Activated CD4-positive, alpha-beta T cell treated with anti-CD3 and anti-CD28 coated beads, Interleukin-2, amount 50 U/mL, for 24 hours (primary cell): ENCODE measurements at places on chromosomes 3 and 15.

- no peak for DNase-seq
Observed at GRCh38 chr15:80852676-80853075, 73.5 kb downstream of the CEMIP start.

DNA sequence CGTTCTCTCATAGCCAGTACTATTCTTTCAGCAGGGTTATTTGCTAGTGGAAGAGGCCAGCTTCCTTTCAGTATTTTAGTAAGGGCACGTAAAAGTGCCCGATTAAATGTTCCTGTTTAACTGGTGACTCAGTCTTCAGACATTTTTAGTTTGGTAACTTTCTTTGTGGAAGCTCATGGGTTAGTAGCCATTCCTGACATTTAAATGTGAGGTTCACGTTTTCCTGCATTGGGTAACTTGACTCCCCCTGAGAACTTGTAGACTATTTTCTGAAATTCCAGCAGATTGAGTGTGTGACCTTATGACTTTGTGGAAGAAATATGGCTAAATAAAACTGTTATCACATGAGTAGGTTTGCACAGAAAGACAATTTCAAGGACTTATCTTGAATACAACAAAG lies 16.9 kb downstream of the ABHD2 start:
- no peak for DNase-seq

DNA sequence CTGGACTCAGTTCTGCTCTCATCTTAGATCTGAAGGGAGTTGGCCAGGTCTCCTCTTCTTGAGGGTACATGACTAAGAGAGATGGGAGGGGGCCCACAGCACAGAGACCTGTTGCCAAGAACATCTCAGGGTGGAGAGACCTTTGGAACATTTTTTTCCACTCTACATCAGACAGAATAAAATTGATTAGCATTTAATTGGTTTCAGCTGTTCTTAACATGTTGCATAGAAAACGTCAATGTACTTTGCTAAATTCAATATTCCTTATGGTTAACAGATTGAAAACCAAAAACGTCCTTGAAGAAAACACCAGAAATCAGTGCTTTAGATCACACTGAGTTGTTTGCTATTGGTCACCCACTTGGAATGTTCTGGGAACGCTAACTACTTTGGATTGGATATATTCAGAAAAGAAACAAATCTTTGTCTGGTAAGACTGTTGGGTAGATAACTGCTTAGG lies 36.4 kb upstream of the FSTL1 start:
- no peak for DNase-seq

- peak; percentile 16 for DNase-seq
Observed at GRCh38 chr15:98648654-98649471, 524 bp downstream of the IGF1R start.

- no peak for DNase-seq
Observed at GRCh38 chr3:58874248-58874741, 175.5 kb downstream of the CFAP20DC start.

- DNase-seq = no peak
Observed at GRCh38 chr15:30941520-30941919, 37.8 kb downstream of the FAN1 start.

DNA sequence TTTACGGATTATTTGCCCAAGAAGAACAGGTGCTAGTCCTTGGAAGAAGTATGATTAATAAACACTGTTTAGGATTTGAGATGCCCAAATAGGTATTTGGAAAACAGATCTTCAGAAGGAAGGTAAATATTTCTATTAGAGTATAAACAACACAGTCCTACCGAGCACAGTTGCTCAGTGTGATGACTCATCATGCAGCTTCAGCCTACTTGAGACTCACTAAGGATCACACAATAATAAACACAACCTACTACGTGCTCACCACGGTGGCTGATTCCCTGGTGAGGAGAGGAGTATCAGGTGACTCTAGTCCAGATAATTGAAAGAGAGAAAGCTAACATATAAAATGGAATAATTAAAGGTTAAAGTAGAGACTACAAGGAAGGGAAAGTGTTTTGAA lies 72.0 kb downstream of the PDZRN3 start:
- DNase-seq = no peak

- no peak for DNase-seq
Observed at GRCh38 chr15:68227643-68228142, 1.8 kb downstream of the CLN6 start.

DNA sequence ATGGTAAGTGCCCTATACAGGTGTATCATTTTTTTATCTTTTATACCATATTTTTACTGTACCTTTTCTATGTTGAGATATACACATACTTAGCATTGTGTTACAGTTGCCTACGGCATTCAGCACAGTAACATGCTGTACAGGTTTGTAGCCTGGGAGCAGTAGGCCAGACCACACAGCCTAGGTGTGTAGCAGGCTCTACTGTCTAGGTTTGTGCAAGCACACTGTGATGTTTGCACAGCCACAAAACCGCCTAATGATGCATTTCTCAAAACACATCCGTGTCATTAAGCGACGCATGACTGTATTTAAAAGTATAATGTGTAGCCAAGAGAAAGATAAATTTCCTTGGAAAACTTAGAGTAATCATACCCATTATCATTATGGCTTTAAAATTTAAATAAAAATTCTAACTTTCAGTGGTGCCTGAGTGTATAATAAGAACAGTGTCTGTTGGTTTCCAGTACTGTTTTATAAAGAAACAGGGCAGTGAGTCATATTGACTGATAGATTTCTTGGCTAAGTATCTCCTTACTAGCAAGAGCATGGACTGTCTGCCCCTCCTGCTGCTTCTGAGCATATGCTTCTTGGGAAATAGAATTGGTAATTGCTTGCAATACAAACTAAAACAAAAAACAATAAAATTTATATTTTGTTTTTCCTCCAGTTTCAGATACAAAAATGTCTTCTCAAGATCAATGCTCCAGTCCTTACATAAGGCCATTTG lies 18.3 kb downstream of the CALML4 start:
- DNase-seq = no peak

GRCh38 chr15:81516461-81516860 lies 142.4 kb upstream of the TMC3 start:
- no peak for DNase-seq

GRCh38 chr3:194446172-194446571 lies 40.6 kb downstream of the ATP13A3 start:
- no peak for DNase-seq

- DNase-seq = no peak
Observed at GRCh38 chr15:91422797-91423196, 322.7 kb downstream of the SV2B start.

DNA sequence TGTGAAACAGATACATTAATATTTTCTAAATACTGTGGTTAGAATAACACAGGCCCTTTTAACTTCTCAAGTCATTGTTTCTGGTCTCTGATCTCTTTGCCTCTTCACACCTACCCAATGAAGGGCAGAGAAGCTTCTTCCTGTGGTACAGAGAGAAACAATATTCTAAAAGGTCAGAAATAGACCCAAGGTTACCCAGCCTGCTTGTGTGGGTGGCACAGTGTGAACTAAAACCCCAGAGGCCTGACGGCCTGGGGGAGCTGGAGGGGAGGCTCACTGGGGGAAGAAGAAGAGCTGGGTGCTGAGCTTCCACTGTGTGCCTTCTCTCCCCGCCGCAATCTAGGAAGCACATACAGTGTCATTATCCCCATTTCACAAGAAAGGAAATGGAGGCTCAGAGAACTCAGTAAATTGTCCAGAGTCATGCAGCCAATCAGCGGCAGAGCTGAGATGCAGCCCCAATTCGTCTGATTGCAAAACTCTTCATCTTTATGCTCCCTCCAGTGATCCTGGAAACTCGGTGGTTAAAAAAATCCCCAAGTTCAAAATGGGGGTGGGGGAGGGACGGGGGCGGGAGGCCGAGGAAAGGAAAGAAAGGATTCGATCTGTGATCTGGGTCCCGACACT lies 64.1 kb upstream of the HEG1 start:
- no peak for DNase-seq

- DNase-seq = no peak
Observed at GRCh38 chr3:177437513-177438337, 240.4 kb upstream of the TBL1XR1 start.

- no peak for DNase-seq
Observed at GRCh38 chr15:95812491-95812890, 518.0 kb upstream of the NR2F2 start.

- DNase-seq = no peak
Observed at GRCh38 chr3:105984837-105985236, 116.0 kb upstream of the CBLB start.

GRCh38 chr3:17307887-17308286 lies 423.1 kb downstream of the PLCL2 start:
- DNase-seq = no peak

DNA sequence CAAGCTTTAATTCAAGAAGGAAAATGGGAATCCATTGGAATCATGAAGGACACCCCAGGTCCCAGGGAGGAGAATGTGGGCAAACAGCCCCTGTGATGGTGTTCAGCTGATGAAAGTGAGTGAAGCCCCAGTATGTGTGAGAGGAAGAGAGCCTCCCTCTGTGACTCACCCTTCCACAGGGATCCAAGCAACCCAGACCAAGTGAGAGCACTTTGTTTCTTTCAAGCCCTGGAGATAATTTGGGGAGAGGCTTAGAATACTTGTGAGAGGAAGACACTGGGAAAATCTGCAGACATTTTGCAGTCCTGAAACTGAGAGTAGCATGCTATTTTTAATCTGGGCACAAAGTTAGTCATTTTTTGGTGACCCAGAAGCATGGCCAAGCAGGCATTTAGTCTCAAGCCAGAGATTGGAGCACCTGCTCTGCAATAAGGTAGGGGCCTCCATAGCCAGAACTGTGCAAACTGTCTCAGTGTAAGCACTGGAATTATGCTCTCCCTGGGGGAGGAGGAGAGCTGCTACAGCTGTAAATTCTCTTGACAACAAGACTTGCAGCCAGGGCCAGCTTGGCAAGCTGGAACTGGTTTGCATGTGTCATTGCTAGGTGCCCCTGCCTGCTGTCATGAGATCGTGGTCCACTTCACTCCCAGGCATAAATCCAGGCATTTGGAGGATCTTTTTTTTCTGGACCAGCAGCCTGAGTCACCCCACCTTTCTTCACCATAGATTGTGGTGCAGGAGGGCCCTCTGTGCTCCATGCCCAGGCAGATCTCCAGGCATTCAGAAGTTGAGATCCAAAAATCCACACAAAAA lies 537.8 kb upstream of the DPPA4 start:
- no peak for DNase-seq

GRCh38 chr15:64851503-64851840 lies 9.8 kb downstream of the PLEKHO2 start:
- no peak for DNase-seq

- no peak for DNase-seq
Observed at GRCh38 chr3:58130591-58130990, 80.2 kb downstream of the DNASE1L3 start.

DNA sequence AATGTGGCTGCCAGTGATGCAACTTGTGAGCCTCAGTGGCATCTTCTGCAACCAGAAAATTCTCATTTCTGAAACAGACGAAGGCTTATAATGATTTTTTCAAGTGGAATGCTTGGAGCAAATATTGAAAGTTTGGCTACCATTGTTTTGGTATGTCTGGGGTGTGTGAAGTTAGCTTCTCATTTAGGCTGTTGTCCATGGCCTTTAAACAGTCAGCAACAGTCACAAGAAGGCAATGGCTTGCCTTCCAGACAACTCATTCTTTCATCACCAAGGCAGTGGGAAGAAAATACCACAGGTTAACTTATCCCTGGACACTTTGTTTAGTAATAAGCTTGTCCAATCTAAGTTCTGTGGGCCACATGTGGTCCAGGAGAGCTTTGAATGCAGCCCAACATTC lies 4.7 kb upstream of the BNC1 start:
- no peak for DNase-seq

- no peak for DNase-seq
Observed at GRCh38 chr3:60298141-60298540, 953.1 kb downstream of the FHIT start.

DNA sequence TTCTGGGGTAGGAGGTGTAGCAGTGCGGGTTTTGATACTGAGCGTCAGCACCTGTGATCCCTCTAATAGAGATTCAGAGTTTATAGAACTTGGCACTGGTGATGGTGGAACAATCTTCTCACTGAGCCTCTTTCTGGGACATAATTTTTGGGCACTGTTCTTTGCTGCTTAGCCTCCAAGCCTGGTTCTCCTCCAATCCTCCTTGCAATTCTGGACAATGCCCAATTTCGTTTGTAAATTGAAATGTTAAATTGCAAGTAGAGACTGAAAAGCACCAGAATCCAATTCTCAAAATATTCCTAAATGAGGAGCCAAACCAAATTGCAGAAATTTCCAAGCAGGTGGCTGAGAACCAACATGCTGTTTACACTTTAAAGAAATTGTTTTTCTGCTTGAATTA lies 149.8 kb upstream of the ABI3BP start:
- DNase-seq = no peak

- no peak for DNase-seq
Observed at GRCh38 chr3:38519000-38519399, 22.9 kb downstream of the EXOG start.

GRCh38 chr3:98542623-98543022 lies 10.8 kb downstream of the GPR15 start:
- DNase-seq = no peak
